PC-9 (cell line): ENCODE measurements at places on chromosomes 6 and 20.

GRCh38 chr20:2829376-2829775, 11.1 kb downstream of the PCED1A start:
- DNase-seq: no peak

DNA sequence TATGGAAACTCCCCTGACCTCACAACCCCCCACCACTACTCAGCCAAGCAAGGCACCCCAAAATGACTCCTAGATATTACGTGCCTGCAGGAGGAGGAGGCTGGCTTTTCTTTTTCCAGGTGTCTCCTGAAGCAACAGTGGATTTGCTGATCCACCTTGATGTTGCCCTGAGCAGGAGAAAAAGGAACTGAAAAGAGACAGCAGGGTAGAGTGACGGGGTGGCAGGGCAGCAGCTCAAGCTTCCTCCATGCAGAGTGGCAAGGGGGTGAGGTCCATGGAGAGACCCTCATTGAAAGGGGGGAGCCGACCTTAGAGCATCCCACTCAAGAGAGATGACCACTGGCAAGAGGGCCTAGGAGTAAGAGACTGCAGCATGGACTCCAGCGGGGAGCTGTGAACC, 112.0 kb upstream of the SIRPA start:
- DNase-seq: no peak

GRCh38 chr6:139109558-139109957, 25.3 kb upstream of the HECA start:
- DNase-seq: no peak

DNA sequence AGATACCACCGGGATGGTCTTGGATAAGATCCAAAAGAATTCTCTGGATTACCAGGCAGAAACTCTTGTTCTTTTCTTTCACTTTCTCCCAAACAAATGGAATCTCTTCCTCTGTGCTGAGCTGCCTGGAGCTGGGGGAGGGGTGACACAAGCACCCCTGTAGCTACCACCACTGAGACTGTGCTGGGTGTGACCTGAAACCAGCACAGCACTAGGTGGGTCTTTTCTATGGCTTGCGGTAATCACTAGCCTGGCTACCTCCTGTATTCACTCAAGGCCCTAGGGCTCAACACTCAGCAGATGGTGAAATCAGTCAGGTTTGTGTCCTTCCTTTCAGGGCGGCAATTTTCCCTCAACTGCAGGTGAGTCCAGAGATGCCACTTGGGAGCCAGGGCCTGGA, 122.4 kb upstream of the CENPW start:
- no peak for DNase-seq

DNA sequence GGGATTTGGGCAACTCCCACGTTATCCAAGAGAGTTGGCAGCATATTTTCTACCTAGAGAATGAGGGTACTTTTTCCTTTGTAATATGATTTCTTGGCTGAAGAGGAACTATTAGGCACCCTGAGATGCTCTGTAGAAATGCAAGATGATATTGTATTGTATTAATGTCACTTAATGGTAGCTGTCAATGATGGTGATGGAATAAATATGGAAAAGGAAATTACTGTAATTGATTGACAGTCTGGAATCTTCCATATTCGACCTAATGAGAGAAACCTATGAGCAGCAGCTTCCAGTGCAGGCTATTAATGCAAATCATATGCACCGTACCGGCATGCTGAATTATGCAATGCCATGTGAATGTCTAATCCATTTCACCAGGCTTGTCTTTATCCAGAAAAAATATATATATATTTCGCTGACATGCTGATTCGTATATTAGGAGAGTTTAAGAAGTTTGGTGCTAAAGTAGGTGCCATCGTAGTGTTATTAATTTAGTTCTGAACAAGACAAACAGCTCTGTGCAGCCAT, 494.2 kb upstream of the JARID2 start:
- DNase-seq: no peak

DNA sequence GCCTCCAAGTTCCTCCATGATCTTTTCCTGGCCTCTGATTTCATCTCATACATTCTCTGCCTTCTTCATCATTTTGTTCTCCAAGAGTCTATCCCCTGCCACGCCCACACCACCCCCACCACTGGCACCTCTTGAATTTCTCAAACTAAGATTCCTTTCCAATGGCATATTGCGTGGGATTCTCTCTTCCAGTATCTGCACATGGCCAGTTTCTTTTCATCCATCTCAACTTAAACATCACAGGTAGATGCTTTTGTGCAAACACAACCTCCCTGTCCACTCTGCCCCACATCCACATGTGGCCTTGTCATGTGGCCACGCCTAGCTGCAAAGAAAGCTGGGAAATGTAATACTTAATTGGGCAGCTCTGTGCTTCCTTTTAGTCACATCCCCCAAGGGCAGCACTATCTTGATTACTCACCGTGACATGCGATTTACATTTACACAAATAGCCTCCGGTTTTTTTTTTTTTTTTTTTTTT, 33.4 kb upstream of the ZMYND8 start:
- DNase-seq: peak; percentile 99

GRCh38 chr6:168039849-168040248, 39.2 kb downstream of the FRMD1 start:
- DNase-seq: no peak

- no peak for DNase-seq
Observed at GRCh38 chr6:37188962-37189510, 19.1 kb downstream of the PIM1 start.

DNA sequence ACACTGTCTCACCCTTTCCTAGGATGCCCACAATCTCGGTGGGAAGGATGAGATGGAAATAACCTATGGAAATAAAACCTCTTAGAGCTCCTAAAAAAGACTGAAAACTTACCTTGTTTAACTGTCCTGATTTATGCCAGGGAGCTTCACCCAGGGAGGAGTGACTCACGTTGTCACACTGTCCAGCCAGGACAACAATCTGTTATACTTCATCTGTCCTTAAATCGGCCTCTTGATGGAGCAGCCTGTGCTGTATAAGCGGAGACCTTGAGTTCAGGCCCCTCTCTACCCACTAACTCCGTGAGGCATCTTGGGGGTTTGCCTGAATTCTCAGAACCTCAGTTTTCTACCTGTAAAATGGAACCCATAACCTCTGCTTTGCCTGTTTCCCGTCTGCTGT, 9.2 kb upstream of the KIAA1755 start:
- no peak for DNase-seq

GRCh38 chr6:53664623-53665022, 933 bp downstream of the KLHL31 start:
- DNase-seq: no peak

GRCh38 chr6:62367601-62368000, 81.6 kb upstream of the KHDRBS2 start:
- no peak for DNase-seq

- DNase-seq: no peak
Observed at GRCh38 chr6:90263633-90264032, 33.0 kb downstream of the BACH2 start.
